Breast epithelium (tissue), 4 donors: ENCODE measurements at places on chromosomes 12 and 14.

GRCh38 chr14:76227450-76228050 lies 75.8 kb downstream of the GPATCH2L start:
- H3K36me3 ChIP-seq, result no peaks in the 10 kb centered on the region
- no peaks in the 10 kb centered on the region for H3K27me3 ChIP-seq
- no peak for DNase-seq
- no peaks in the 10 kb centered on the region for H3K4me1 ChIP-seq
- no peak overlapping the region for H3K4me3 ChIP-seq

- H3K36me3 ChIP-seq, result no peaks in the 10 kb centered on the region
- H3K27me3 ChIP-seq, result no peaks in the 10 kb centered on the region
- no peak overlapping the region for H3K4me3 ChIP-seq
- H3K27ac ChIP-seq, result no peak overlapping the region
- H3K4me1 ChIP-seq, result no peaks in the 10 kb centered on the region
Measured at GRCh38 chr12:53770281-53770680, 18.5 kb upstream of the CISTR start.

GRCh38 chr12:93297032-93297431 lies 80.7 kb upstream of the NUDT4 start:
- no peak overlapping the region for H3K27ac ChIP-seq
- DNase-seq, result no peak
- H3K36me3 ChIP-seq, result no peaks in the 10 kb centered on the region
- H3K27me3 ChIP-seq, result no peaks in the 10 kb centered on the region
- H3K4me1 ChIP-seq, result no peaks in the 10 kb centered on the region

DNA sequence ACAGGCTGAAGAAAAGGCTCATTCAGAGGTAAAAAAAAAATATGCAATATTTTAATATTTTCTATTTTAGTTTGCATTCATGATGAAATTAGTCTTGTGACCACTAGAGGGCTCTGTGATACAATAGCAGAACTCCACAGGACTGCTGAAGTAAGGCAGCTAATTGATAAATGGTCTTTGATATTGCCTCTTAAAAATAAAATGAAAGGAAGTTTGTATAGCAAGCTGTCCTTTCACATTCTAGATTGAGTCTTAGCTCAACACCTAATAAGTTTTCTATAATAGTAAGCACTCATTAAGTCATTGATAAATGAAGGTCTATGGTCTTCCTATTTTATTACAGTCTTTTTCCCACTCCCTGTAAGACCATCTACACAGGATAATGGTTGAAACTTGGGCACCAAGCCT lies 315.7 kb downstream of the NAV3 start:
- H3K36me3 ChIP-seq, result no peaks in the 10 kb centered on the region
- H3K4me3 ChIP-seq, result no peak overlapping the region
- DNase-seq, result no peak
- H3K27ac ChIP-seq, result no peak overlapping the region

DNA sequence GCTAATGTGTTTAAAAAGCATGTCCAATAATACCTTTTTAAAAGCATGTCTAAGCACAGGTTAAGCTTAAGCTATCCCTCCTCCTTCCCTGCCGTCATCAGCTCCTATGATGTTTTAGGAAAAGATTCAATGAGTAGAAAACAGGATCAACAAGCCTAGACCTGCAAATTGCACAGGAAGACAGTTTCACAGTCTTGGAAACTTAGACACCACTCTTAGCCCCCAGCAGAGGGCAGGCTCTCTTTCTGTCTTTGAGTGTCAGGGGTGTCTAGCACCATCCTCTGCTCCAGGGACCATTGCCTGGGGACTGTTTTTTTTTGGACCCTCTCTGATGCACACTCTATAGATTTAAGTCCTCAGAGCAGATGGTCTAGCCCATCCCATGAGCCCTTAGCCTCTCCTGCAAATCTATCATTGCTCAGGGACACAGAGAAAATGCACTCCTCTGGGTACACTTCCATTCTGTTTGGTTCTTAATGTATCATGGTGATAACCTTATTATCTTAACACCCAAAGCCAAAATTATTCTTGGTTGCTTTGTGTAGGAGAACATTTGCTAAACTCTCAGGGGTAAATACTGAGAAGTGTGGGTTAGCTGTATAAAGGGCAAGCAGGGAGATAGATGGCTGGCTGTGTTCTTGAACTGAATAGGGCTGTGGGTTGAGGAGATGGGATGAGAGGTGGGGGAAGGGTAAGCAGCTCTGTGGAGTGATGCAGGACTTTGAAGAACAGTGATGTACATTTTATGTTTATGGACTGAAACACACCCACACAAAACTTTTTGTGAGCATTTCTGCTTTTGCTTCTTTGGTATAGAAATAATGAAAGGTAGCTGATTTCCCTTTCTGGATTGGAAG lies 259.9 kb upstream of the DDHD1 start:
- no peaks in the 10 kb centered on the region for H3K36me3 ChIP-seq
- no peak for DNase-seq
- no peaks in the 10 kb centered on the region for H3K4me1 ChIP-seq
- no peaks in the 10 kb centered on the region for H3K27me3 ChIP-seq
